ENCODE measurements at places on chromosomes 1 and 21.
A peak's percentile ranks its signal among the peaks of the same experiment; 100 is the strongest.

DNA sequence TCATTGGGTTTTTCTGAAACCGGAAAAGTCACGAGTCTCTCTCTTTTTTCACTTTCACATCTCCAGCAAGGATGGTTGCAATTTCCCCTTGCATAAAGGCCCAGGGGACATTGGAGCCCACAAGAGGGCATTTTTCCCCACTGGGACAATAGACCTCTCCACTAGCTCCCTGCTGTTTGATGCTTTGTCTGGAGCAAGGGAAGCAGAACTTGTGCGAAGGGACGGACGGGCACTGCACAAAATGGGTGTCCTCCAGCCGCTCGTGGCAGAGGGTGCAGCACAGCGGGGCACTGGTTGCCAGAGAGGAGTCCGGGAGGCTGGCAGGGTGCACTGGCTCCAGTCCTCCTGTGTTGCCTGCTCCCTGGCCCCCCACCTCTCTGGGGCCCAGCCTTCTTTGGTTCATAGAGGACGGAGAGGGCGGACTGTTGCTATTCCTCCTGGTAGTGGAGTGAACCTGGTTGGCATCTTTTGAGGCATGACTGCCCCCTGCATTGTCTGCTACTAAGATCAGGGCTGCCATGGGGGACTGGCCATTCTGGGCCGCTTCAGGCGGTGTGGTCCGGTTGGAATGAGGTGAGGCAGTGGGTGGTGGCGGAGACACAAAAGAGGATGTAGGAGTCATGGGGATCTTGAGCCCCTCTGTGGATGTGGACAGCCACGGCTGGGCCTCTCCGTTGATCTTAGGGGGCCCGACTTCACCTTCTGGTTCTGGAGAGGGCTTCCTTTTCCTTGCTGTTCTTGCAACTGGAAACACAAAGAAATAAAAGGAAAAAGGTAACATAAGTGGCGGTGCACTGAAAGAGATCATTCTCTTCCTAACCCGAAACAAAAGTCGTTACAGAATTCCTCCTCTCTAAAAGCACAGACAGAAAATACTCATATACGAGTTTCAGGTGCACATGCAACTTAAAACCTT lies 2.6 kb downstream of the IRF2BP2 start:
- DNase-seq = no peak

DNA sequence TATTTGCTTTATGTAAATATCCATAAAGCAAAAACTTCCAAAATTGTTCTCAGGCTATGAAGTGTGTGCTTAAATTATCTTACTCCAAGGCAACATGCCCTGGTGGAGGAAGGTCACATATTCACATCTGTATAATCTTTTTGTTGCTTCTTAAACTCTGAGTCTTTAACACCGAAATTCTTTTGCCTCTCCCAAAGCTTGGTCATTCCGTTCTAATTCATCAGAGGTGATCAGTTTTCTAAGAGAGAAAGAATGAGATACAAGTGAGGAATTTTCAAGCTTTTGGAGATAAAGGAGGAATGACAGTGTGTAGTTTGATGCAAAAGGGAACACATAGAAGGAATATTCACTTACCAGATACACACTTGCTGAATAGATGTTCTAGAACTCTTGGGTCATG lies 561.7 kb downstream of the LTN1 start:
- DNase-seq = no peak

DNA sequence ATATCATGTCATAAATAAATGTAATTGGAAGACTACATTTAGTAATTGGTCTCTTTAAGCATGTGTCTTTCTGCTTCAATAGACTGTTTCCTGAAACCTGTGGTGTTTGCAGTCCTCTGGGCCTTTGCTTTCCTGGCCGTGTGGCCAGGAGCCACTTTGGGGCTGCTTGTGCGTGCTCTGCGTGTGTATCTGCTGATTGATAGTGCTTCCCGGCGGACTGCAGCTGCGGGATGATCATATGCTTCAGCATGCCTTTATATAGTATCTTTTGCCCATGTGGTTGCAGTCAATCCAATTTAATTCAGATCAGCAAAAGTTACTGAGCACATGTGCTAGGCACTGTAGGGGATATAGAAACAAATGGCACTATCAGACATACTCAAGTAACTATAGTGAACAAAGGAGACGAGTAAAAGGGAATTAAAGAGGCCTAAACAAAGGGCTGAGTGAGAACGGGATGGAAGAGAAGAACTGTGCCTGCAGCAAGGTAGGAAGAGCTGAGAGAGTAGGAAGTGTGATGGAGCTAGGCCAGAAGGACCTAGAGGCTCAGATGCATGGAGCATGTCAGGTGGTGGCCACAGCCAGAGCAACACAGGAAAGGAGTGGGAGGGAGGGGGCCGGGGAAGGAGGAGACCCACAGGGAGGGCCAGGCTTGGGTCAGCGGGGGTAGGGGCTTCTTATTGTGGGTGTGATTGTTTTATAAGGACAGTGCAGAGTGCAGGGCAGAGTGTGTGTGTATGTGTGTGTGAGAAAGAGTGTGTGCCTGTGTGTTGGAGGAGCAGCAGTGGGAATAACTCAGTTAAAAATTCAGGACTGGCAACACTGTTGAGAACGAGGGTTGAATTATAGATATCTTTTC lies 27.2 kb upstream of the TTF2 start:
- no peak for DNase-seq

DNA sequence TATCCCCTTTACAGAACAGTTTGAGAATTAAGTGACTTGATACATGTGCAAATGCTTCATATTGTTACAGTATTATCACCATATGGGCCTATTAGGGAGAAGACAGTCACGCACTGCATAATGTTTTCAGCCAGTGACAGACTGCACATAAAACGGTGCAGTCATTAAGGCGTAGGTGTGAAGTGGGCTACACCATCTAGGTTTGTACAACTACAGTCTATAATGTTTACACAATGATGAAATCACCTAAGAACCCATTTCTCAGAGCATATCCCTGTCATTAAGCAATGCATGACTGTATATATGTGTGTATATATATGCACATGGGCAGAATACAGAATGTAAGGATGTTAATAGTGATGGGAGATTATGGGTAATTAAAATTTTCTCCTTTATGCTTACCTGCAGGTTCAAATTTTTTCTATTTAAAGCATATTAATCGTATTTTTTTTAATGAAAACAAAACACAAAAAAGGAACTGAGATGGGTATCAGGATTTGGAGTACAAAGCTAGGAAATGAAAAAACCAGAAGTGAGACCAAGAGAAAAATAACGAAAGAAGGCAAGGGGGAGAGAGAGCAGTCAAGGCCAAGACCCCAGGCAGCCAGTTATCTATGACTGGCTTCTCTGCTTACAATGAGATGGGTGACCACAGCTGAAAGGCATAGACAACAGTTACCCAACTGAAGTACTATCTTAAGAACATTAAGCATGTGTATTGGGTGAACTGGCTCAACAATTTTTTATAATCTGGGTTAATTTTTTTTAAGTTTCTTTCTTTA lies 122.9 kb upstream of the DAB1 start:
- no peak for DNase-seq

GRCh38 chr1:187588917-187589316 lies 760.2 kb downstream of the PLA2G4A start:
- DNase-seq = no peak

GRCh38 chr1:44225761-44226160 lies 12.5 kb downstream of the DMAP1 start:
- DNase-seq = no peak

DNA sequence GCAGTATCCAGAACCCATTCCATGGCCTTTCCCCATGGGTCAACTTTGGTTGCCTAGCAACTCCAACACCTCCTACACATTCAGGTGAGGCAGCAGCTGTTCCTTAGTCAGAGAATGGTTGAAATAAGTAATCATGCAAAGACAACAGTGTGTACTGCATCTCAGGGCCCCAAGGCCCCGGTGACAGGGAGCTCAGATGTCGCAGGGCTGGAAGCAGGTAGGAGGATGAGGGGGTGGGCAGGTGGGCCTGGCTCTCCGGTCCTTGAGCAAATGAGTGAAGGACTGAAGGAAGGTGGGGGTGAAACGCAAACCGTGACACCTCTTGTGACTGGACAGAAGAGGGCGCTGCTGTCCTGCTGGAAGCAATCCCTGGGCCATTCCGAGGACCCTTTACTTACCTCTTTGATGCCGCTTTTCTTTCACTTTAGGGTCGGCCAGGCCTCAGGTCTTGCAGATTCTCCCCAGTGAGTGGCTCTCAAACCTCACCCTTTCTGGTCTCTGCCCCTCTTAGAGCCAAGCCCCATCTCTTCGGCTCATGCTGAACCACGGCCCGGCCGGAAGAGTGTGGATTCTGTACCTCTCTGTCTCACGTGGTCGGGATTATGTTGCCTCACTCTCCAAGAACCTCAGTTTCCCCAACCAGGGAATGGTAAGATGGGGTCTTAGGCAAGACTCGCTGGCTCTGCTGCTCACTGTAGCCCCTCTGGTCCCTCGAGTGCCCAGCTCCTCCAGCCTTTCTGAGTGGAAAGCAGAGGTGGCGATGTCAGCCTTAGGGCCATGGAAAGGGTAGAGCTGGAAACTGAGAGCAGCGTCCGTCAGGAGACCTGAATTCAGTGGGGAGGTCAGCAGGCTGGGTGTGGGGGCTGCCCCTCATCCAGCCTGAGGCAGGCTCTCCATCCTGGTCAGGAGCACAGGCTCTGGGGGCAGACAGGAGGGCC lies 5.6 kb upstream of the KCNA10 start:
- peak; percentile 46 for DNase-seq

DNA sequence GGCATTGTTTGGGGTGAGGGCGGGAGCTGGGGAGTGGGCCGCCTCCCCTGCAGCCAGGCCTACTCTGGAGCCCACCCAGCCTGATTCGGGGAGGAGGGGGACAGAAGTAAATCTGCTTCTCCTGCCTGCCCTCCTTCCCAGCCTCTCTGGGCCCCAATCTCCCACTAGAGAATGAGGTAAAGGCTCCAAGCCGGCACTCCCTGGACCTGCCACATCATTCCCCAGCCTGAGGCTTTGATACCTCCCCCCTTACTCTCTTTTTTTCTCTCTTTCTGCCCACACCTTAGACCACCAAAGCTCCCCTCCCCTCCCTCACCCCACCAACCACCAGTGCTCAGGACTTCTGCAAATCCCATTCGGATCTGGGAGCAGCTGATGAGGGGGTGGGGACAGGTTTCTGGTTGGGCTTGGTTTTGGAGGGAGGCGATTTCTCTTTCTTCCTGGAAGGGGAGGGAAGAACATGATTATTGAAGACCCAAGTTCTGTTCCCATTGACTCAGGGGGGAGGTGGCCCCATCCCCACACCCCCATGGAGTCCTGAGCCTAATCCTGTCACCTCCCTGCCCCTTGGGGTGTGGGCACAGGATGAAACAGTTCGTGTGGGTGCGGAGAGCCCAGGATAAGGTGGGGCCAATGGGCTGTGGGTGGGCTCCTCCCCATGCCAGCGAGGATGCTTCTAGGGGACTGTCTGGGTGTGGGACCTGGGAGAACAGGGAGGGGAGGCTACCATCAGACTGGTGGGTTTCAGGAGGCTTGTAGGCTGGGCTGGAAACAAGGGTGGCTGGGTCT lies 1.3 kb downstream of the MAP7D1 start:
- no peak for DNase-seq

GRCh38 chr1:233843525-233844204 lies 60.8 kb upstream of the SLC35F3 start:
- DNase-seq = no peak

DNA sequence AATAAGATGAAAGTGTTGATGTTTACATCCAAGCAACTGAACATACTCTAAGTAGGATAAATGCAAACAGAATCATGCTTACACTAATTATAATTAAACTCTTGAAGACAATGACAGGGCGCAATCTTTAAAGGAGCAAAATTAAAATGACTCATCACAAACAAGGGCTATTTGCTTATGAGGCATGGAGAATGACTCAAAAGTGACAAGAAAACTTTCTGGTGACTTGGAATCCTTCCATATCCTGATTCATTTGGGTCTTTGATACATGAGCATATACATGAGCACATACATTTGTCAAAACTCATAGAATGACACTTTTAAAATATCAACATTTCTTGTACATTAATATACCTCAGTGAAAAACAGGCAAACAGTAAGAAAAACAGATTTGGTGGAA lies 1632.3 kb downstream of the KCNT2 start:
- DNase-seq = no peak

DNA sequence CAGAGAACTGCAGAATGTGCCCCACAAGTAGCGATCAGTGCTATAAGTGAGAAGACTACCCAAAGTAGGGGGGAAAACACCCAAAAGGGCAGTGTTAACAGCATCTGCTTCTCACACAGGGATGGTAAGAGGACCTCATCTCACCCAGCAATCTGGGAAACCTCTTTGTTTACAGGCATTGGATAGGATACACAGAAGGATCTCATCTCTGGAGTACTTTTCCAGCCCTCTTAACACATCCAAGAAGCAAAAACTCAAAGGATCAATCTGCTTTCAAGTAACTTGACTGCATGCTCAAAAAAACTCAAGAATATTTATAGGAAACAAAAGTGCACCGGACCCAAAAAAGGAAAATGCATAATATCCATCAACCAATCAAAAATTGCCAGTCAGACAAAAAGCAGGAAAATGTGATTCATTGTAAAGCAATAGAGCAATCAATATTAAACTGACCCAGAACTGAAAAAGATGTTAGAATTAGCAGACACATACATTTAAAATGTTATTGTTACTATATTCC lies 311.0 kb upstream of the CXADR start:
- no peak for DNase-seq

- DNase-seq = no peak
These were observed 240.0 kb downstream of the NUF2 start for GRCh38 chr1:163561580-163562295.

DNA sequence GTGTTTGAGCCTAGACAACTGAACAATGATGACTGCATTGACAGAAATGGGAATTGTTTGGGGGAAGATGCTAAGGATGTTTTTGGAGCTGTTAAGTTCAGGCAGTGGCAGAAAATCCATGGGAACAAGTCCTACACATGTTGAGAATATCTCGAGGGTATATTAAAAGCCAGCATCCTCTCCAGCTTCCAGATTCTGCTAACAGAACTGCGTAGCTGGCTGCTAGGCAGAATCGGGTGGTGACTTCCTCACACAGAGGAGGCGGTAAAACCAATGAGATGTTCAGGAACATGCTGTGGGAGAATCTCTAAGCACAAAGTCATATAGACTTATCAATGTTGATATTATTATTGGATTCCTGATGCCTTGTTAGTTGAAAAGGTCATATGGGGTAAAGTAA lies 14.8 kb downstream of the FAM163A start:
- DNase-seq = no peak

DNA sequence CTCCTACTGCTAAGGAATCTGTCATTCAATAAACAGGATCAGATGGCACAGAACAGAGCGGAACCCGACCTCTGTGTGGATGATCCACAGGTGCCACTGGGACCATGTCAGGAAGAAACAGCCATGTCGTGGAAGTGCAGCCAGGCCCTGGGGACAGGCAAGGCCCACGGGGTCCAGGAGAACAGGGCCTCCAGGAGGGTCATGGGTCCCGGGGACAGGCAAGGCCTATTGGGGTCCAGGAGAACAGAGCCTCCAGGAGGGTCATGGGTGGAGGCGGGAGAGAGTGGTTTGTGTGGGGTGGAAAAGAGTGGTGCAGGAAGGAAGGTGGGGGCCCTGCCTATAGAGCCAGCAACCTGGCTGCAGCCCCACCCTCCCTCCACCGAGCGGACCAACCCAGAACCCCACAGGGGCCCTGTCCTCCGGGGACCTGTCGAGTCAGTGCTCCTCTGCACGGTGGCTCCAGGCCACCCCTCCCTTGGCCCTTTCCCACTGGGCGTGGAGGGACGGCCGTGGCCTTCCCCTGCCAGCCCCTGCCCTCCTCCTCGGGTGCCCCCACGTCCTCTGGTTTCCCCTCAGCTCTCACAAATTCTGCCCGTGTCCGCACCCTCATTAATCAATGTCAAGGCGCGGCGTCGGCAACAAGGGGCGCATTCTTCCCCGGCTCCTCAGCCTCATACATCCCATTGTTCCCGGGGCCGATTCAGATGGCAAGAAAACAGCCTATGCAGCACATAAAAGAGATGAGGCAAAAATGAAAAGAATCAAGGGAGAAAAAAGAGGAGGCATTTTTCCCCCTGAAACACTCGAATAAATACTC lies 146.4 kb downstream of the PRDM16 start:
- DNase-seq = no peak

All from T-helper 1 cell (primary cell).